NCI-H2081 treated with DMSO at 0.1 percent for 48 hours (cell line): ENCODE measurements at places on chromosomes 6 and 20.

DNA sequence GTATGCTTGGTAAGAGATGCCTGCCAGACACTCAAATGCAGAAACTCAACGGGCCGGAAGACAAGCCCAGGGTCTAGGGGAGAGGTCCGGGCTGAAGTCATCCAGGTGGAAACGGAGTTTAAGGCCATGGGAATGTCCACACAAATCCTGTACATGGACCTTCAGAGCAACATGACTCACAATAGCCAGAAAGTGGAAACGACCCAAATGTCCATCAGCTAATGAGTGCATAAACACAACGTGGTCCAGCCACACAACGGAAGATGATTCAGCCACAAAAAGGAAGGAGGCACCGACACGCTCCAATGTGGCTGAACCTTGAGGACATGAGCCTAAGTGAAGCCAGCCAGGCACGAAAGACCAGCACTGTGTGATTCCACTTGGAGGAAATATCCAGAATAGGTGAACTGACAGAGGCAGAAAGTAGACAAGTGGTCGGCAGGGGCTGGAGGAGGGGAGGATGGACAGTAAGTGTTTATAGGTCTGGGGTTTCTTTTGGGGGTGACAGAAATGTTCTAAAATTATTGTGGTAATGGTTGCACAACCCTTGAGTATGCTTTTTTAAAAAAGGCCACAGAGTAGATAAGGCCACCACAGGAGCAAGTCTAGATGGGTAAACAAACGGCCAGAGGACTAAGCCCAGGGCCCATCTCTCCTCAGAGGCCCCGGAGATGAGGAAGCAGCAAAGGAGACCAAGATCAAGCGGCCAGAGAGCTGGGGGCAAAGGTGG lies 105.6 kb downstream of the PREX1 start:
- no peak for DNase-seq

DNA sequence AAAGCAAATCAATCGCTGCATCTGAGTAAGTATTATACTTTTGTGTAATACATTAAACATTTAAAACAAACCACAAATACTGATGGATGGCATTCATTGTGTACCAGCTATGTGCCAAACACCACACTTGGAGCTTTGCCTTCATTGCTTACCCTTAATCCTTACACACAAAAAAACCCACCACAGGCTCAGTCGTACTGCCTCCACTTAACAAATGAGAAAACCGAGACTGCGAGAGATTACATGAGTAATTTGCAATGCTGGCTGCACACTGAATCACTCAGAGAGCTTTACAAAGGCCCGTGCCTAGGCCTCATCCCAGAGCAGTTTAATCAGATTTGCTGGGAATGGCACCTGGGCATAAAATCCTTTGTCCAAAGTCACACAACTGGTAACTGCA lies 130.5 kb downstream of the EDN1 start:
- DNase-seq, result no peak

DNA sequence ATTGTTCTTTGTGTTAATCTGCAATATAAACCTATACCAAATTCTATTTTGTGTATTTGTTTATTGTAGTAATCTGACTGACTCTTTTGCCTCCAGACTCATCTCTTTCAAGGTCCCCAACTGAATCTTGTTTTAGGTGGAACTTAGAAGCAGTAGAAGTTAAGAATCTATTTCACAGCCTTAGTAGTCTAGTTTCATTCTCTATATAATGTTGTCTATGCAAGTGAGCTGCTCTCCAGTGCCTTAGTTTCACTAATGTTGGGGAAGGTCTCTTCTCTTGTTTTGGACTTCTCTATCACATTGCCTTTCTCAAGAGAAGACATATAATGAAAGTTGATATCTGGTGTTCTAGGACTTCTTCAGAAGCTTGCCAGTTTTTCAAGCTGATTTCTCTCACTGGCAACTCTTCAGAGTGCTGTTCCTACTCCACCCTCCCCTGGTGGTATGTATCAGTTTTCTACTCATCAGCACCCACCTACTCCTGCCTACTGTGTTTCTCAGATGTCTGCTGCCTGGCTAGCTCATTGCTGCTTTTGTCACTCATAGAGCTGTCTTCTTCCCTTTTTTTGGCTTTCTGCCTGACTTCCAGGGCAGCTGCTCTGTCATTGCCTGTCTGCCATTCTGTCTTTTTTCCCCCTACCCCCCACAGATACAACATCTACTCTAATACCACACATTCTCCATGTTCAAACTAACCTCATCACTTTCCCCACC lies 82.1 kb downstream of the PTPRA start:
- no peak for DNase-seq

DNA sequence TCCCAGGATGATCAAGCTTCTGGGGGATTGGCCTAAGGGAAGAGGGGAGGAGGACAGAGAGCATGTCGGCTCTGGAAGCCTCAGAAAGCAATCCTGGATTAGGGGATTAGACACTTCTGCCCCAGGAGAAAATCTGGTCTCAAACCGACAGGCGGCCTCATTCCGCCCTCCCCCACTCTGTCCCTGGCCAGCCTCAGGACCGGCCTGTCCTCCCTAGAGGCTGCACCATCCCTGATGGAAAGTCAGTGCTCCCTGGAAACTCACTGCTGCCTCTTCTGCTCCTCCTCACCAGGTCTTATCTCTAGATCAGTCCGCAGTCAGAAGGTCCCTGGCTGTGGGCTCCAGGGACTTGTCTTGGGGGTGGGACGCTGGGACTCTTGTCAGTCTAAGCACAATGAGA lies 905 bp upstream of the SLC12A5 start:
- no peak for DNase-seq

- DNase-seq, result no peak
These were observed 84.0 kb upstream of the TULP1 start for GRCh38 chr6:35596448-35597442.
